ENCODE measurements at places on chromosomes 5 and 9.

GRCh38 chr9:34665067-34665380, 2.6 kb upstream of the CCL27 start:
- no peak for DNase-seq

- DNase-seq, result peak; percentile 19
Observed at GRCh38 chr9:112069318-112070169, 105.6 kb downstream of the SUSD1 start.

DNA sequence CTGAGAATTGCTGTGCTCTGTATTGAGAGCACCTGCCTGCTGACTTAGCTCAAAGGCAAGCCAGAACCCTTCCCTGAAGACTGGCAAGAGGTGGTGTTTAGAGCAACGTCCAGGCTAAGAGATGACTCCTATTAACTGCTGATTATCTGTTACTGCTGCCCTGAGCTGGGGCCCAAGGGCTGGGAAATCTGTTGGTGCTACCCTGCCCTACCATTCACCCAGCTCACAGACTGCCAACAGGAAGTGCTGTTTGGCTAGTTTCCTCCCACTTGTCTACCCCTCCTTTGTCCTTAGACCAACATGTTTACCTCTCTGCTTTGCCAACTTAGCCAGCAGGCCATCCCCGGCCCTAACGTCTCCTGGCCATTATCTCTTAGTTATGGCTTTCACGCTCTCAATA, 6.9 kb downstream of the RAB24 start:
- peak; percentile 15 for DNase-seq

- DNase-seq, result no peak
Observed at GRCh38 chr9:95028853-95029219, 288.7 kb downstream of the FANCC start.

GRCh38 chr9:20312732-20313131, 309.6 kb downstream of the MLLT3 start:
- DNase-seq, result no peak

DNA sequence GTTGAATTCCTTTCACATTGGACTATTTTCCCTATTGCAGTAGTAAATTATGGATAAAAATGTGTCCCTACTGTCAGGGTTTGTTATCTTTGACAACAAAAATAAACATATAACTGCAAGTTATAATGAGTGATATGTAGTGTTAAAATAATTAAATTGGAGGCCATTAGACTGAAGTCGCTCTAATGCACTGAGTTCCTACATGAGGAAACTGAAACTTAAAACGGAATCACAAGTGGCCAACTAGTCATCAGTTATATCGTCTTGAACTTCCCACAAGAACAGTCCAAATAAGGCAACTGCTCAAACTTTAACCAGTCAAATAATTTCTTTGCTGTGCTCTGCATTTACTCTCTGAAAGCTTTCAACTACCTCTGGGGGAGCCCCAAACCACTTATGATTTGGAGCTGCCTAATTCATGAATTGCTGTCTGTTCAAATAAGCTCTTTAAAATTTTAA, 2.1 kb upstream of the IFT74 start:
- DNase-seq, result peak; percentile 43

DNA sequence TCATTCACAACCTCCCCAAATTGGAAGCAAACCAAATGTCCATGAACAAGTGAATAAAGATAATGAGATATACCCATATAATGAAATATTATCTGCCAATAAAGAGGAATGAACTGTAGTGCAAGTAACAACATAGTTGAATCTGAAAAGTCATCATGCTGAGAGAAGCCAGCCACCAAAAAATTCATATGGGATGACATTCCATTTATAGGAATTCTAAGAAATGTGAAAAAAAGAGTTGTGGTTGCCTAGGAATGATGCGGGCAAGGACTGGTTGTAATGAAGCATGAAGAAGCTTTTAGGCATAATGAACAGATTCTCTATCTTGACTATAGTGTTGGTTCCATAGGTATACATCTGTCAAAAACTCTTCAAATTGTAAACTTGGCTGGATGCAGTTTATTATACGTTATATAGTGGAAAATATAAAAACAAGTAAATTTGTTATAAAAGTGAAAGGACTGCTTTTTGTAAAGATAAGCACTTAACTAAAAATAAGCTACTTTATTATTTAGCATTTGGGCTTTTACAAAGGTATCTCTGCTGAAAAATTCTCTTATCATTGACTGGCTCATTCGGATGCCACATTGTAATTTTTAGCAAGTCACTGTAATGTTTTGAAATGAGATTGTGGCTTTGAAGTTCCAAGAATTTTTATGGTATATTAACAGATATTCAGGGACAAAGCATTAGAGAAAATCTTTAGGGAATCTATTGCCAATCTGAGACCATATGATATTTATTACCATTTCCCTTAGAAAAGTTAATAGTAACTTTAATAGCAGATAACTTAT, 21.2 kb upstream of the TTC23L start:
- DNase-seq, result no peak

DNA sequence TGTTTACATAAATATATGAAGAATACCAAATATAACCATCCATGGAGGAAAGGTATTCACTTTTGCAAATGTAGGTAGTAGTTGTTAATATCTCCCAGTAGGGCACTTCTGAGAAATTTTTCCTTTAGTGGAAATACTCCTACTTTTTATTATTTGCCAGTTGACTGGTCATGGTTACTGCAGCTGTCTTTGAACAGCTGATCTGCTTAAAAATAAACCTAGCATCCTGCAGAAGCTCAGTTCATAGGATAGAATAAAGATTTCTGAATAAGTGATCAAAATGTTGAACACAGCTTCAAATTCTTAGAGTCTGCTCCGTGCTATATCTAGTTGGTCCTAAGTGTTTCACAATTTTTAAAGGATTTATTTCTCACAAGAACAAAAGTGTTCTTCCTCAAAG, 270.7 kb upstream of the TRPC7 start:
- no peak for DNase-seq

GRCh38 chr5:101783241-101784013, 512.7 kb downstream of the SLCO4C1 start:
- DNase-seq, result no peak

DNA sequence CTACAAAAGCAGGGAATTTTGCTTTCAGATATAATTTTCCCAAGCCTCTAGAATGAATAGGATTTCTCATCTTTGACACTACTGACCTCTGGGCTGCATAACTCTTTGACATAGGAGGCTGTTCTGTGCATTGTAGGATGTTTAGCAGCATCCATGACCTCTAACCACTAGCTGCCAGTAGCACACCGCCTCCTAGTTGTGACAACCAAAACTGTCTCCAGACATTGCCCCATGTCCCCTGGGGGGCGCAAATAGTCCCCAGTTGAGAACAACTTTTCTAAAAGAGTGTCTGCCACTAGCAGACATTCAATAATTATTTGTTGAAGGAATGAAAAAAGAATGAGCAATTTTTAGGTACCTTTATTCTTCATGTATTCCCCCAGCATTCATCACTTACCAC, 51.8 kb downstream of the POU4F3 start:
- DNase-seq, result no peak

DNA sequence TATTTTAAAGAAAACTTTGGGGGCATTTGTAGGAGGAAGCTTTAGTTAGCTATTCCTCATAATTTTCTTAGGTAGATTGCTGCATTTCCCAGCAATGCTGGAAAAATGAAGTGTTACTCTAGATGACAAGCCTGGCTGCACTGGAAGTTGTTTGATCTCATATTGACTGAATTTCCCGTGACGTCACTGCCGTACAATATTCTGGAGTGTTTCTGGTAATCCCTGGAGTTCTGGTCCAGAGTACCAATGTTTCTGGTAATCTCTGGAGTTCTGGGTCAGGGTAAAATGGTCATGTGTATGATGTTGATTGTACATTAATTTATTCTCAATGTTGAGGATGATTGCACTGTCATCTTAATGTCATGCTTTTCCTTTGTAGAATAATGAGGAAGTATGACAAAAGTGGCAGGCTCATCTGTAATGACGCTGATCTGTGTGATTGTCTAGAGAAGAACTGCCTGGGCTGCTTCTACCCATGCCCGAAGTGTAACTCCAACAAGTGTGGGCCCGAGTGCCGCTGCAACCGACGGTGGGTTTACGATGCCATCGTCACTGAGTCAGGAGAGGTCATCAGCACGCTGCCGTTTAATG, 26.2 kb downstream of the ARL14EPL start:
- no peak for DNase-seq

DNA sequence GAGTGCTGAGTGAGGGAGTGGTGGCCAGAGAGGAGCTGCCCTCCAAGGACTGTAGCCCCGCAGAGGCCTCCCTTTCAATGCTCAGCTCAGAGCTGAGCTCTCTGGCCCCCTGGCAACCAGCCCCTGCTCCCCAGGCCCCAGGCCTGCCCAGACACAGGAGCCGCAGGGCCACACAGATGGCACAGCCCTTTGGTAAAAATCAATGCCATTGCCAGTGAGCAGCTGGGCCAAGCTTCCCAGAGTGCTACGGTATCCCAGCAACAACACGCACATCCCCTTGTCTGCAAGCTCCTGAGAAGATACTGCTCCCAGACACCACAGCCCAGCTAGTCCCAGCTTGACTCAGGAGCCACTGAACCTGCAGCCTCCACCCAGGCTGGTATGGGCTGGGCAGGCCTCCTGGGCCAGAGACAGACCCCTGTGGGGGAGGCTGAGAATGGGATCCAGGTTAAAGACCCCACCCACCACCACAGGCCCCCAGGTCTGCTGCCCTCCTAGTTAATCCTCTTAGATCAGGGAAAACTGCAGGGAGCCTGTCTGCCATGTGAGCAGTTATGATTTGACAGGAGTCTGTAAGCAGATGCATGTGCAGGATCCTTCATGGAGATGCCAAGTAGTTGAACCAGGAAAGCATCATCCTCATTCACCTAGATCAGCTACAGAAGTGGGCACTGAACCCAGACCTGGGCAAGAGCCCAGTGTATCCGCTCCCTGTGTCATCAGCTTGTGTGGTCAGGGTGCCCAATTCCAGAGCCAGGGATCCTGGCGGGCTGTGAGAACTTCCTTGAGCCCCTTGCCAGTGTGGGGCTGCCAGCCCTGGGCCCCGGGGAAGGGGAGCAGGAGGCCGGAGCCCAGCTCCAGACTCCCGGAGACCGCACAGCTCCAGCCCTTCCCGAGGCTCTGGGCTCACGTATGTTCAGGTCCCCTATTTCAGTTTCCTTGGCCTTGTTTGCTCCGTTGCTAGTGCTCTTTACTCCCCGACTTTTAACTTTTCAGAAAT, 26.7 kb upstream of the ADAMTS2 start:
- DNase-seq, result no peak

Measured in CD4-positive, alpha-beta T cell treated with Interleukin-4 for 1 hour (primary cell).